ENCODE measurements at places on chromosomes 2 and 18. TPM values are rescaled to one million over a fixed set of nuclear protein-coding genes. Genes with fewer than 3 reads are reported as not detected.

PSMD1 gene
- 95.6 TPM for total RNA-seq

GRCh38 chr2:16069933-16070647 is 129.7 kb downstream of the MYCN start:
- DNase-seq, result no peak

DNA sequence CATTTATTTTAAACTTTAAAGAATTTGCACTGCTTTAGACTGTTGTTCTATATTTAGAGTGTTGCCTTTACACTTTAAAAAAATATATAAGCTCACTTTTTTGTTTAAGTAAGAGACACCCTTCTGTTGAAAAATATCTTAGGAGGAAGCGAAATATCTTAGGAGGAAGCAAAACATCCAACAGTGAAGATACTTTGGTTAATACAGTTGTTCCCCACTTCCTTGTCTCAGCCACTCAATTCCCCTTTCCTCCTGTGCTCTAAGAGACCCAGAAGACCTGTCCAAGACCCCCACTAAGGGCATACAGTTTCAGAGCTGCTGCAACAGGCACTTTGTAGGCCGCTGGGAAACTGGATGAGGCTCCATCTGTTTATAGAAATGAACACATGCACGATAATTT is 5.7 kb downstream of the SERPINB8 start:
- DNase-seq, result no peak

MEIS1 gene
- total RNA-seq, result 7.4 TPM
